ENCODE measurements at places on chromosomes 4 and X.

GRCh38 chr4:165716472-165716871 is 156.6 kb upstream of the TLL1 start:
- no peak for DNase-seq

GRCh38 chr4:16110661-16111290 is 27.0 kb upstream of the PROM1 start:
- DNase-seq, result no peak

DNA sequence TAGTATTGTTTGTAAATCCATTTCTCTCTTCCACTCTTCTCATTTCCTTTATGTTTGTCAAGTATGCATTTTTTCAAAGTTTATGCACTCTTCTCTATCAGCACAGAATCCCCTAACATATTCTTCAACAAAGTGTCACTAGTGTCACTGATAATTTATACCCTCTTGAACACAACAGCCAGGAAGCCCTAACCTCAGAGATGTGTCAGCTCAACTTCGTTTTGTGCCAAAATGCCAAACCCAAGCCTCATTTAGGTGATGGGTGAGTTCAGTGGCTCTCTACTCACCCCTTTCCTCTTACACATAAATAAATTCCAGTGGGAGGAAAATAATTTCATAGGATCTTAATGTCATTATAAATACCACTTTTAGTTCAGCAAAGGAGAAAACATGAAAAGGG is 22.4 kb upstream of the P2RY10 start:
- no peak for DNase-seq

GRCh38 chr4:113869743-113870375 is 108.3 kb upstream of the CAMK2D start:
- no peak for DNase-seq

GRCh38 chr4:129342819-129343408 is 247.0 kb downstream of the C4orf33 start:
- DNase-seq, result no peak

DNA sequence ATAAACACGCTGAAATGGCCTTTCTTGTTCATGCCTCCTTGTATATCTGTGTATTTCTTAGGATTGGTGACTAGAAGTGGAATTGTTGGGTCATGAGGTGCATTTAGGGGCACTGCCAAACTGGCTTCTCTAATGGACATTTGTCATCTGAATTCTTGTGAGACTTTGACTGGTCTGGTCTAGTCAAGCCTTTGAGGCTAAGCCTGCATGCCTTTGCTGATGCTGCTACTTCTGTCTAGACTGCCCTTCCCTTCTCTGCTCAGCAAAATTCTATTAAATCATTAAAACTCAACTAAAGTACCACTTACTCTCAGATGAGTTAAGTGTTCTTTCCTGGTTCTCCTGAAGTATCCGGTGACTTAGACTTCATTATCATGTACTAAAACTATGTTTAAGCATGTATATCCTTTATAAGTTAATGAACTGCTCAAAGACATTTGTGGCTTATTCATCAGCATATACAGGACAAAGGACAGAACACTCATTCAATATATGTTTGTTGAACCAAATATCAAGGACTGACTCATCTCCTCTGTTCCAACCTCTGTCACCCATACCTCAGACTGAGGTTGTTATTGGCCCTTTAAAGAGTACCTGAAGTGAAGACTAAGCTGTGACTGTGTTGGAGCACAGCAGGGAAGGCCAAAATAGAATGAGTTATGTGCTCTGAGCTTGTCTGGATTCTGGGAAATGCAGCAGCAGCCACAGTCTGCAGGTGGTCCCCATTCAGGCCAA is 9.0 kb downstream of the TCEAL1 start:
- DNase-seq, result no peak

- no peak for DNase-seq
These were observed 71.5 kb downstream of the AFF1 start for GRCh38 chr4:87006426-87006675.

DNA sequence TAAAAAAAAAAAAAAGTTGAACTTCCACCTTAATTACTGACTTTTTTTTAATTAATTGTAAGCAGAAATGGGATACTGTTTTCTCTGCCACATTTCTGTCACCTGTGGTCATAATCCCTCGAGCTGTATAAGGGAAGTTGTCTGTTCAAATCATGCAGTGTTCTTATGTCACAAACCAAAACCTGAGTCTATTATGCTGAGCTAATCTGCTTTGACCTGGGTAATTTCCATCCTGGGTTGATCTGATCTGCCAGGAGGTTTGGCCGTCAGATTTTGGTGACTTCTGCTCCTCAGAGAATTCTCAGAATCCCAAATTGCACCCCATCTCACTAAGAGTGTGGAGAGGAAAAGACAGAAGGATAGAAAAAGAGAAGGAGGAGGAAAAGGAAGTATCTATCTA is 683.1 kb downstream of the KCTD8 start:
- no peak for DNase-seq

DNA sequence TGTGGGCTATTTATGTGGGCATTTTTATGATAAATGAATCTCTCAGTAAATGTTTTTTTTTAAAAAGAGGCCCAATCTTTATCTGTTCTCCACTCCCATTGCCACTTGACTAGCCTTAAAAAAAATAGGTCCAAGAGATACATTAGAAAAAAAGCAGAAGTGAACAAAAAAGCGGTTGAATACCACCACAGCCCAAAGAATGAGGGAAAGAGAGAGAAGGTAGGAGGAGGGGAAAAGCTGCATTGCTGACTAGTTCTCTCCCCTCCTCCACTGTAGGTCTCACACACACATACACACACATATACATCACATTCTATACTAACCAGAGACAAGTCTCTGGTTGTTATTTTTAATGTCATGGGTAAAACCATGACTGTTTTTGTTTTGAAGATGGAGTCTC is 95.8 kb upstream of the IL13RA1 start:
- no peak for DNase-seq

DNA sequence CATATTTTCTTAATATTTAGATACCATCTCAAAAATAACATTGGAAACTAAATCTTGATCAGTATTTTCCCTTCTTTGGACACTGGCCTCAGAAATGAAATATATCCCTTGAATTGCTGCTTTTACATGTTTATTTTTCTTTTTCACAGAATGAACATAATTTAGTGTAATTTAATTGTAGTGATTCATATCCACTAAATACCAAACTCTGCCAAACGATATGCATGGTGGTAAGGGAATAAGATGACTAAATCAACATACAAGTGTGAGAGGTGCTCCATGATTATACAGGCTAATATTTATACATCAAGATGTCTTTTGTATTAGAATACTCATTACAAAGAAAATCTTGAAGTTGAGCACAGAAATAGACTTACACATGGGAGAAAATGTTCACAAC is 216.8 kb upstream of the PACRGL start:
- DNase-seq, result no peak

GRCh38 chrX:323721-324628 is 5.4 kb upstream of the GTPBP6 start:
- no peak for DNase-seq

DNA sequence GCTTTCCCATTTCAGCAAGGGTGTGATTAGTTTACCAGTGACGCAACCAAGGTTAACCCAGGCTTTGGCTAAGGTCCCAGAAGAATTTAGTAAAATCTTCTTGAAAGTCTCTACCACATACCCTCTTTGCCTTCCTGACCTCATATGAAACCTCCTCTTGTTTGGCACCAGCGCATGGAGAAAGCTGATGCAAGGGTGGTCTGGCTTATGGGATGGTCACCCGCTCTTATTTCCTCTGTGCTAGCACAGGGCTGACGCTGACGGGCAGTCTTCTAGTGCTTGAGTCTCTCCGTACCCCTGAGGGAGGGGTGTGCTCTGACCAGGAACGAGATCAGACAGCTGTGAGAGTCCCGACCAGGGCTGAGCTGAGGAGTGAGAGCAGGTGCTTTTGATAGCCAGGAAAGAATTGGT is 137.6 kb downstream of the TENM3 start:
- no peak for DNase-seq

DNA sequence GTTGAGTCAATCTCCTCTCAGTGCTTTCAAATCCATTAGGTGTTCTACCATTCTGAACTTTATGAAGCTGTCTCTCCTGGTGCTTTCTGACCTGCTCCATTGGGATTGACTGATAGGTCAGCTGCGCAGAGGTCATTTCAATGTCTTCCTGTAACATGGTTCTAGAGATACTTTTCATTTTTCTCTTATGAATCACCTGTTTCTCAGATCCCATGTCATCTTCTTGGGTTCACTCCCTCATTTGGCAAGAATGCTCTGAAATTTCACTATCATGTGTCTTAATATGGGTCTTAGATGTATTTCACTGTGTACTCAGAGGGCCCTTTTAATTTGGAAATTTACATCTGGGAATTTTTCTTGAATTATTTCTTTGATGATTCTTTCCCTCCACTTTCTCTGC is 13.8 kb upstream of the PGM2 start:
- DNase-seq, result no peak

DNA sequence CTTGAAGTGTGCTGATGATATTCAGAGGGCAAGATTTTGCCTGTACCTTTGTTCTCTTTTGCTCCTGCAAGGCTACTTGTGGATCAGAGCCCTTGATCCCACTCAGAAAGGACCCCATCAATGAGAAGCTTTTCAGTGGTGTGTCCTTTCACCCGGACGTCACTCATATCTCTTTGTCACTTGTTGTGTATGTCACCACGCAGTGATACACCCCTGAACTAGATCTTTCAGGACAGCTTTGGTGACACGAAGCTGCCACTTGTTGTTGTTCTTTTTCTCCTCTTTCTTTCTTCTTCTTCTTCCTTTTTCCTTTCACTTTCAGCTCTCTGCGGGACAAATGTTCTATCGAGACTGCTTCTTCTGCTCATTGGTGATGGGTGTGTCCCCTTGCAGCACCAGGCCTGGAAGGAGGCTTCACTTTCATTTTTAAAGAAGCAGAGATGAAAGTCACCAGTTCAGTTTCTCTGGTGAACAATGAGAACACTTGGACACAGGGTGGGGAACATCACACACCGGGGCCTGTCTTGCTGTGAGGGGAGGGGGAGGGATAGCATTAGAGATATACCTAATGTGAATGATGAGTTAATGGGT is 83.6 kb downstream of the NBDY start:
- DNase-seq, result no peak

DNA sequence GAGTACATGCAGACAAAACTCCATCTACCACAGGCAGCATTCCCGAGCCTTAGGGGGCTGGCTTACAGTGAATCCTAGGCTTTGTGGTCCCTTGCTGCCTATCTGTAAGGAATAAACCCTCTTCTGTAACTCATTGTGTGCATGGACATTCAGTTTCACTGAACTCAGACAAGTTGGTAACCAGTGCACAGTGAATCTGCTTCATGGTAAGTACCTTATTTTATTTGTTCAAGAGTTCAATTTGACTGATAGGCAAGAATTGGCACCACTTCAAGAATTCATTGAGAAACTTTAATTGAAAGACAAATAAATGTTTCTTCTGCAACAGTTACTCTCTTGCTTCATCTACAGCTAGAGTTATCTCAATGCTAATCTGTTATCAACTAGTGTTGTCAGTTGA is 57.2 kb upstream of the PRRG1 start:
- DNase-seq, result no peak

GRCh38 chr4:138596896-138597295 is 354.7 kb upstream of the SLC7A11 start:
- DNase-seq, result no peak

- DNase-seq, result no peak
These were observed 7.5 kb downstream of the DTHD1 start for GRCh38 chr4:36288731-36289426.

DNA sequence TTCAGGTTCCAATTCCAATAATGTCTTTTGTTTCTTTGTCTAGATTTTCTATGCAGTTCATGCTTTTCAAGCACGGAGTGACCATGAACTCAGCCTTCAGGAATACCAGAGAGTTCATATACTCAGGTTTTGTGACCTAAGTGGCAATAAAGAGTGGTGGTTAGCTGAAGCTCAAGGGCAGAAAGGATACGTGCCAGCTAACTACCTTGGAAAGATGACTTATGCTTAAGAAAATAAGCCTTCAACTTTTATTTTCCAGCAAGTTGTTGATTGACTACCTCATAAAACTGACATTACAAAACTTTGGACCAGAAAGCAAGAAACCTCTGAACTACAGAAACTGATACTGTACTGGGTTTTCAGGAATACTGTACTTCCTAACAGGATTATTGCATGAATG is 30.8 kb downstream of the INTS12 start:
- DNase-seq, result no peak

DNA sequence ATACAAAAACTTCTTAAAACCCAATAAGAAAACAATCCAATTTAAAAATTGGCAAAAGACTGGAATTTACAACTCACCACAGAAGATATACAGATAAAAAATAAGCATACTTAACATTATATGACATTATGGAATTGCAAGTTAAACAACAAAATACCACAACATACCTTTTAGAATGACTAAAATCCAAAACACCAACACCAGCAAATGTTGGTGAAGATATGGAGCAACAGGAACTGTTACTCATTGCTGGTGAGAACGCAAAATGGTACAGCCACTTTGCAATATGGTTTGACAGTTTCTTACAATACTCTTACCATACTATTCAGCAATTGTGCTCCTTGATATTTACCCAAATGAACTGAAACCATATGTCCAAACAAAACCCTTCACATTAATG is 112.4 kb downstream of the ADGRL3 start:
- no peak for DNase-seq

GRCh38 chr4:184384056-184384809 is 90.1 kb downstream of the IRF2 start:
- no peak for DNase-seq

DNA sequence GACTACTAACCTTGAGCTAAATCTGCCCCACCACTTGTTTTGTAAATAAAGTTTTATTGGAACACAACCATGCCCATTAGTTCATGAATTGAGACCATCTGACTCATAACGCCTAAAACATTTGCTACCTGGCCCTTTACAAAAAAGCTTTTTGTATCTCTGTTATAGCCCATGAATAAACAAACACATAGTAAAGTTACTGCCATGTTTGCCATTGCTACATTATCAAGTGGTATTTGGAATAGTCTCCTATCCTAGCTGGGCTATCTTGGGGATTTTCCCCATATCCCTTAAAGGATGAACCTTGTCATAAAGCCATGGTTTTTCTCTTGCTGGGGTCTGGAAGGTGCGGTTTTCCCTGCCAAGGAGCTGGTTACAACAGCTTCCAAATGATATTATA is 112.3 kb downstream of the FAM9B start:
- DNase-seq, result no peak

DNA sequence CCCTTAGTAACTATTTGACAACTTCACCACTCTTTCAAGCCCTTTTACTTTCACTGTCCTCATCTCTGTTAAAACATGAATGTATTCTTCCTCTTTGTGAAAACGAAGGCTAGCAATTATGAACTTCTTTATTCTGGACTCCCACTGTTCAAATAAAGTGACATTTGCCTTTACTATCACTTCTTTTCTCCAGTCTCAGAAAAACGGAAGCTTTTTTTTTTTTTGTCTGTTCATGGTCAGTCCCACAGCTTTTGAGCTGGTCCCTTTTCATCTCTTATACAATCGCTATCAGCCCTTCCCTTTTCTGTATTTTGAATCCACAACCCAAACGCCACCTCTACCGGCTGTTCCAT is 327.7 kb downstream of the DKK2 start:
- no peak for DNase-seq

- no peak for DNase-seq
These were observed 41.0 kb upstream of the SH3RF1 start for GRCh38 chr4:169311643-169312365.

- no peak for DNase-seq
These were observed 183.2 kb downstream of the RAP1GDS1 start for GRCh38 chr4:98444371-98444770.

- no peak for DNase-seq
These were observed 29.7 kb downstream of the TMEM164 start for GRCh38 chrX:110032534-110033147.

Data from NCI-H524 treated with DMSO at 0.1 percent for 48 hours (cell line).